Stimulated activated CD4-positive, alpha-beta T cell treated with anti-CD3 and anti-CD28 coated beads, TNF-alpha, amount 100 ng/mL, for 4 hours (primary cell): ENCODE measurements at places on chromosomes 12 and 14.

GRCh38 chr12:131493068-131493826 lies 217.6 kb upstream of the SFSWAP start:
- DNase-seq, result no peak

- DNase-seq, result no peak
Measured at GRCh38 chr12:90939382-90939781, 15.6 kb downstream of the CCER1 start.

DNA sequence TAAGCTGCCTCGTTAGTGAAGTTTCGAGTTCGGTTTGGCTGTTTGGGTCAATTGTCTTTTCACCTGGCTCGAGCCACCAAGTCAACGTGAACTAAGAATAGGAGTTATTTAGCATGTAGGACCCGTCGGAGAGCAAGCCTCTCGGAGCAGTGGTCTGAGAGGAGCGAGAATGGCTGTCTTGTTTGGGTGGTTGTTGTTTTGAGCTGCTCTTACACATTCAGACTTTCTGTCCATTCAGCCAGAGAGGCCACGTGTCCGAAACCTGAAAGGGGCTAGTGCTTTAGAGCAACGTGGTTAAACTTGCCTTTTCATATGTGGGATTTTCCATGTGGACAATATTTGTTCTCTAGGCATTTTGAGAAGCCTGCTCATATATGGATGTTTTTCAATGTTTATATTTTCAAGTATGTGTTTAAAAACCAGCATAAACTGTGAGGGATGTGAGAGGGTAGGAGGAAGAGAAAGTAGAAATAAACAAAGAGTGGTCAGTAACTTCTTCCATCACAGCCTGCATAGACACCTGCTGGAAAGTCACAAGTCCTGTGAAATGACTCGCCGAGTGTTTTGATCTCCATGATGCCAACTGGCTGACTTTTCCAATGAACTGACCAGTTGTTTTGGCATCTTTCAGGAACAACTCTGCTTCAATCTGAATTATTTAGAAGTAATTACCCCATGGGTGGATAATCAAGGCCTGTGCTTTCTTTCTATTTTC lies 221.0 kb downstream of the ASCL1 start:
- no peak for DNase-seq

GRCh38 chr12:107515446-107515958 lies 170.1 kb upstream of the PWP1 start:
- no peak for DNase-seq

DNA sequence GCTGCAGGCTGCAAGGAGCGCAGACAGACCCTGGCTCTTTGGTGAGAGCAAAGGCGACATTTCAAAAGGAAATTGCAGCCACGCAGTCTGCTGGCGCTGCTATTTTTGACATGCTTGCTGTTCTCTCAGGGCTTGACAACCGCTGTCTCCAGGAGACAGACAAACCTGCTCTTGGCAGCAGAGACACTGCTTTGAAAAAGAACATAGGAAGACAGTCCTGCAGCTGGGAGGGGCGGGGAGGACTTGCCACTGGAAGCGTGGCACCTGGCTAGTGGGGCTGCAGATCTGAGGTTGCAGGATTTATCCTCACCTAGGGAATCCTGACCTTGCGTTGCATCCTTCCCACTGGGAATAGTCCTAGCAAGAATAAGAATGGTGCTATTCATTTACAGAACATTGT lies 91.8 kb upstream of the KCNA1 start:
- DNase-seq, result no peak

DNA sequence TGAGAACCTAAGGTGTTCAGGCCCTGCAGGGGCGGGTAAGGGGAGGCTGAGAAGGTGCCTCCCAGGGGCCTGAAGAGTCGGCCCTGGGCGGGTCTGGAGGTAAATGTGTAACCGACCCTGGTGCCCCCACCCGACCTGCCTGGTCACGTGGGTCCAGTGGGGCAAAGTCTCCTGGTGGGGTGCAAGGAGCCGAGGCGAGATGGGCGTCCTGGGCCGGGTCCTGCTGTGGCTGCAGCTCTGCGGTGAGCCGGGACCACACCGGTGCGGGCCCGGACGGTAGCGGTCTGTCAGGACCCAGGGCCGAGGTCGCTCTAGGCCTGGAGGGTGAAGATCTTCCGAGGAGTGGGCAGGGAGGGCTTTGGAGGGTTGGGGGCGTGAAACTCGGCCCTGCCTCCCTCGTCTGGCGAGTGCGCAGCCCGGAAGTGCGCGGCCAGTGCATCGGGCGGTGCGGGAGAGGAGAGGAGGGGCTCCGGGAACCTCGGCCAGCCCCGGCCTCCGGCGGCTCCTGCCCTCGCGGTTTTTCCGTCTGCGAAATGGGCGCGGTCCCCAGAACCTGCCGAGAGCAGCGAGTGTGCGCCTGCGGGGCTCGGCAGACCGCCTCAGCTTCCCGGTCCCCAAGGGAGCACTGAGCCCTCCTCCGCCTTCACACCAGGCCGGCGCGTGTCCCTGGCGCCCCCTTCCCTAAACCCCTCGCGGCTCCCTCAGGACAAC lies at the start of gene AMN:
Gene AMN, plus strand, starts transcription at position 174 of the 711 bp plus-strand sequence. Its CDS starts 26 bp downstream, at position 200.
- no peak for DNase-seq

DNA sequence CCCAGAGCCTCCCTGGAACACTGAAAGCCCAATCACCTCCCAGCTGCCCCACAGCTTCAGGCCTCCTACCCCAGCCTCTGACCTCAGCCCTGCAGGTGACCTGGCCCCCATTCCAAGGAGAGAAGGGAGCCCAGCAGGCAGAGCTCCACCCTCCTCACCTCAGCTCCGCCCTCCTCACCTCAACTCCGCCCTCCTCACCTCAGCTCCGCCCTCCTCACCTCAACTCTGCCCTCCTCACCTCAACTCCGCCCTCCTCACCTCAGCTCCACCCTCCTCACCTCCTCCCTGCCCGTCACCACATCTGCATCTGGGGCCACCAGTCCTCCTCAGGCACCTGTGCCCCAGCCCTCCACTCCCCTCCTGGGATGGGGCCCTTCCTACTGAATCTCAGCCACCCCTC lies 112.2 kb upstream of the SFSWAP start:
- no peak for DNase-seq

GRCh38 chr14:46651526-46652144 lies at the start of gene RPL10L:
Gene RPL10L, minus strand, starts transcription at chr14:46651781. Its CDS starts 45 bp downstream, at chr14:46651736.
- DNase-seq, result no peak

GRCh38 chr14:20197459-20197858 lies 6.8 kb downstream of the OR11G2 start:
- no peak for DNase-seq

DNA sequence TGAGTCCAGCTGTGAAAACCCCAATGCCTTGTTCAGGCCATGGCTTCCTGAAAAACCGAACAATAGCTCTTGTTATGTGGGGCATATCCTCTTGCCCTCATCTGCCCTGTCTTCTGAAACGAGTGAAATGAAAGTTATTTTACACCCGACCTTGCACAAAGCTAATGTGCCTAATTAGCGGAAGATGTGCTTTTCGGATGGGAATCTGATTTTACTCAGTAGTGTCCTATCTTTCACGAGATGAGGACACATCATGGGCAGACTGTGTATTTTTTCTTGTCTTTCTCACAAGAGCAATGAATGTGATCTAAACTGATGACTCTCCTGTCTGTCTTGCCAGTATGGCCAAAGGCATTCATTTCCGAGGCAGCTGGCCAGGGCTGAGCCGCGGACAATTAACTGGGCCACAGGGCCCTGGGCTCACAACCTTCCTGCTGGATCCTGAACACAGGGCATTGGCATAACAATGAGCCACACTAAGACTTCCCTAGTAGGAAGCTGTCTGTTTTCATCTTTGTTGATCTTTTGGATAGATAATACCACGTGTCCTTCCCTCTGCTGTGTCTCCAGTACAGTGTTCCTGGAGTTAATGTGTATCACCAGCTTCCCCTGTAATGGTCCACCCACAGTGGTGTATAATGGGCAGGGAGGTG lies 86.0 kb upstream of the HIF1A start:
- no peak for DNase-seq

- DNase-seq, result no peak
Measured at GRCh38 chr12:105083031-105083430, 1.2 kb downstream of the ALDH1L2 start.

GRCh38 chr14:101152855-101153254 lies 249.3 kb upstream of the RTL1 start:
- no peak for DNase-seq

DNA sequence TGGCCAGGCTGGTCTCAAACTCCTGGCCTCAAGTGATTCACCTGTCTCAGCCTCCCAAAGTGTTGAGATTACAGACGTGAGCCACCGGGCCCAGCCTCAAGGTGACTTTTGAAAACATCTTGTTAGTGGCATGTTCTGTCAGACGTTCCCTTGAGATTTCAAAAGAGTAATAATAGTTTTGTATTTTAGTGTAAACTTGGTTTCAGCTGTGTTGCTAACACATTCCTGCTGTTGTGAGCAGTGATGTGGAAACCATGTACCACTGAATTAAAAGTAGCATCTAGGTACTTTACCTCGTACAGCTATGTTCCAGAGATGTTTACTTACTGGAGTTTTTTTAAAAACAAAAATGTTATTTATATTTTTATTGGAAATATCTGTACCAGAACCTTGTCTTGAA lies 111.3 kb downstream of the AEBP2 start:
- no peak for DNase-seq

DNA sequence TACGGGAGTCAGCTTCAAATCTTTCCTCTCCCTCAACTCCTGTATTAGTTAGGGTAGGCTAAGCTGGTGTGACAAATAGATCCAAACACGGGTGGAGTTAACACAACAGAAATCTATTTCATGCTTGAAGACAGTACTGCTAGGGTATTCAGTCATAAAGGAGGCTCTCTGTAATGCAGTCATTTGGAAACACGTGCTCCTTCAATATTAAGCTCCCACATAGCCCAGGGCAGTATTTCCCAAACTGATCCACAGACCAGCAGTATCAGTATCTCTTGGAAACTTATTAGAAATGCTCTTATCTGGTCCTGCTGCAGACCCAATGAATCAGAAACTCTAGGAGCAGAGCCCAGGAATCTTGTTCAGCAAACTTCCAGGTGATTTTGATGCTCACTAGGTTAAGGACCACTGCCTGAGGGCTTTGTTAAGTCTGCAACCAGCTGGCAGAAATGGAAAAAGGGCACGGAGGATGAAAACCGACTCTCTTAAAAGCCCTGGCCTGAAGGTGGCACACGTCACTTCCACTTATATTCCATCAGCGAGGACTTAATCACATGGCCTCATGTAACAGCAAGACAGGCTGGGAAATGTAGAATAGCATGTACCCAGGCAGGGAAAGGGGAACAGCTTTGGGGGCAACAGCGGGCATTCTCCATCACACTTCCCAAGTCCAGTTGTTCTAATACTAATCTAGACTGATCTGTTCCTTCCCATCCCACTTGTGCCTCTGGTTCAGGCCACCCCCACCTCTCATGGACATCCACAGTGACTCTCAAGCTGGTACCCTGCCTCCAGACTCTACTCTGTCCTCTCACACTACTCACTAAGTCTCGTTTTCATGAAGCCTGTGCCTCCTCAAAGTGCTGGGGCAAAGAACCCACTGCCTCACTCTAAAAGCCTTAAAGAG lies 38.2 kb upstream of the RIC8B start:
- no peak for DNase-seq

GRCh38 chr12:113861708-113862312 lies 104.3 kb downstream of the RBM19 start:
- no peak for DNase-seq

DNA sequence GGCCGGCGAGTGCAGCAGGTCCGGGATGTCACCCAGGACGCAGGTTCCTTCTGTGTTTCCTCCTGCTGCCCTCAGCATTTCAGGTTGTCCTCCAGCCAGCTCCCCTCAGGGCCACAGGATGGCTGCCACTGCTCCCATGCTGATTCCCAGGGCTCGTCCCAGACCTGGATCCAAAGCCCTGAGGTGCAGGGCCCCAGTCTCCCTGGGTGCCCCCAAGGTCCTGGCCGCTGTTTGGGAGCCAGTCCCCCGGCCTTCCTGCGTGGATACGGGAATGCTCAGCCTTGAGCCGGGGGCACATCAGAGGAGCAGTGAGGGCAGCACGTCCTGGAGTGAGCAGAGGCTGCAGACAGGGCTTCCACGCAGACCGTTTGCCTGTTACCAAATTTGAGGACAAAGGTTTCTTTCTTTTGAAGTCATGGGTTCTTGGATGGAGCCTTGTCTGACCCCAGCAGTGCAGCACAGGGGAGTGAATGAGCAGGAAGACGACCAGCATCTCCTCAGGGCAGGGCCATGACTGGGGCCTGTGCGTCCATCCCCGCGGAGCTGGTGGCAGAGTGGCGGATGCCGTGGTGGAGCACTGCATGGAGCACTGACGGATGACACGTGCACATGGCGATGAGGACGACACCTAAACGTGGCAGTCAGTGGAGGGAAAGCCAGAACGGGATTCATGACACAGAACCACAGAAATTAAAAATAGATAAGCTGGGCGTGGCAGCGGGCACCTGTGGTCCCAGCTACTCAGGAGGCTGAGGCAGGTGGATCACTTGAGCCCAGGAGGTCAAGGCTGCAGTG lies 12.5 kb upstream of the CACNA2D4 start:
- DNase-seq, result no peak

GRCh38 chr12:57309420-57309819 lies 58.4 kb upstream of the STAC3 start:
- DNase-seq, result no peak

GRCh38 chr12:131965073-131965472 lies 15.3 kb downstream of the EP400 start:
- no peak for DNase-seq

DNA sequence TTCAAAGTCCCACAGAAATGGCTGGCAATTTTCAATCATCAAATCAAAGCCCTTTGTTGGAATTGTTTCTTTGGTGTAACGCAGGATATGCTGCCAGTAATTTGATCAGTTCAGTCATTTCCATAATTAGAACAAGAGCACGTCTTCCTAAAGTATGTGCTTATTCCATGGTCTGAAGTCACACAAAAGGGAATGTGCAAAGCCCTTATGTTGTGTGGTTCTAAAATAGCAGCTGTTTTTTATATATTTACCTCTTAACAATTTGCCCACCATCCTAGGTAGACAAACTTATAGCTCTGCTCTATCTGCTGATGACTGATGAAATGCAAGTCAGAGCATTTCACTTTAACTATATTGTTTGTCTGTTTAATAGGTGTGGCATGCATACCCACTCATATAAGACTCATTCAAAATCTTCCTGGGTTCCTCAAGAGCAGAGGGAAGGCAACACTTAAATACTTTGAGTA lies 176.1 kb upstream of the SLC38A2 start:
- no peak for DNase-seq

DNA sequence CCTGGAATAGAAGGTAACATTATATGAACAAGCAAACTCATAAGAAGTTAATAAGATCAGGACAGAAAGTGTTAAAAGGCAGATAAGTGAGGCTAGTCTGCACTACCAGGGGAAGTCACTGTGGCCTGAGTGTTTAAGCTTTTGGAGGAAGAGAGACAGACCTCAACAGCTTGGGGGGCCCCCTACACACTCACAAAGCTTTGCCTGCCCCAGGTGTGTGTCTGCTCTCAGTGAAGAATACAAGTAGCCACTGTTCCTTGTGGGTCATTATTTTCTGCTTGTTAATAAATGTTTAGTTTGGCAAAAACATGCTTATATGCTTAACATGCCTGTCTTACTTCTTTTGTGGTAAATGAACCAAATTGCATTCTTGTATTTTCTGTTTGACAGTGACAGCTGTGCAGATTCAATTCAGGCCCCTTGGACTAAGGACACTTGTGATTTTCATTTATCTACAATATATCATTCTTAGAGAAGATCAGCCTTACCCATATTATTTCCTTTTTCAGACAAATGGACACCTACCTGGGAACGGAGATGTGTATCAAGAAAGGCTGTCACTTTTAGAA lies 50.7 kb upstream of the C12orf71 start:
- DNase-seq, result no peak
